ENCODE measurements at places on chromosomes 12 and 14.

DNA sequence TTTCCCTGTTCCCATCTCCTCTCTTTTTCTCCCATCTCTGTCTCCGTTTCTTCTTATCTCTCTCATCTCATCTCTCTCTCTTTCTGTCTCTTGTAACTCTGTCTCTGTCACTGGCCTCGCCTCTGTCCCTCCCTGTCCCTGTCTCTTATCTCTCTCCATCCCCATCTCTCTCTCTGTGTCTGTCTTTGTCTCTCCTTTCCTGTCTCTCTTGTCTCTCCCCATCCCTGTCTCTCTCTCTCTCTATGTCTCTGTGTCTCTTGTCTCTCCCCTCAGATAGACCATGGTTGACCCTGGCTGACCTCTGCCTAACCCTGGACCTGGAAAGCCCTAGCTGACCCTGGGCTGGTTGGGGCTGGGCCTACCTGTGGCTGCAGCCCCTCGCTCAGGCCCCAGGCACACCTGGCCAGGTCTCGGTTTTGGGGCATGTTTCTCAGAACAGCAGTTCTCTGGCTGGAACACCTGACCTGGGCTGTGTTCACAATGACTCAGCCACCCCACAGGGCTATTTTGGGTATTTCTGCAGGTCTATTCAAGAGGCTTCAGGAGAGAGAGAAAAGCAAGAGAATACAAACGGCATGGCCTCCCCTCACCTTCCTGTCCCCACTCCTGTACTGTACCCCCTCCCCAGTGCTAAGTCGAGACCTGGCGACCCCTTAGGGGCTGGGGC is 174.4 kb downstream of the TMEM121 start:
- DNase-seq, result no peak

DNA sequence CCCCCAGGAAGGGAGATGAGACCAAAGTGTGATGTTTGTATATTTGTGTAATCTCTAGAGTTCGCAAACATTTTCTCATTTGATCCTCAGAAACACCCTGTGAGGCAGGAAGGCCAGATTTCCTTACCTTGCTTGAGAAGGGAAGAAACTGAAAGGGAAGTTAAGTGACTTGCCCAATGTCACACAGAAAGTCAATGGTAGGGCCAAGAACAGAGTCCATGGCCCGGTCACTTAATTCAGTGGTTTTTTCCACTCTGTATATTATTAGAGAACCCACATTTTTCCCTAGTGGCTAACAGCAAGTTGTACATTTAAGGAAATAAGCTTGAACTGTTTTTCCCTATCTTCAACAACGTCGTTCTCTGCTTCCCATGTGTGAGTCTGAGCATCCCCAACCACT is 25.6 kb upstream of the CHPT1 start:
- no peak for DNase-seq

DNA sequence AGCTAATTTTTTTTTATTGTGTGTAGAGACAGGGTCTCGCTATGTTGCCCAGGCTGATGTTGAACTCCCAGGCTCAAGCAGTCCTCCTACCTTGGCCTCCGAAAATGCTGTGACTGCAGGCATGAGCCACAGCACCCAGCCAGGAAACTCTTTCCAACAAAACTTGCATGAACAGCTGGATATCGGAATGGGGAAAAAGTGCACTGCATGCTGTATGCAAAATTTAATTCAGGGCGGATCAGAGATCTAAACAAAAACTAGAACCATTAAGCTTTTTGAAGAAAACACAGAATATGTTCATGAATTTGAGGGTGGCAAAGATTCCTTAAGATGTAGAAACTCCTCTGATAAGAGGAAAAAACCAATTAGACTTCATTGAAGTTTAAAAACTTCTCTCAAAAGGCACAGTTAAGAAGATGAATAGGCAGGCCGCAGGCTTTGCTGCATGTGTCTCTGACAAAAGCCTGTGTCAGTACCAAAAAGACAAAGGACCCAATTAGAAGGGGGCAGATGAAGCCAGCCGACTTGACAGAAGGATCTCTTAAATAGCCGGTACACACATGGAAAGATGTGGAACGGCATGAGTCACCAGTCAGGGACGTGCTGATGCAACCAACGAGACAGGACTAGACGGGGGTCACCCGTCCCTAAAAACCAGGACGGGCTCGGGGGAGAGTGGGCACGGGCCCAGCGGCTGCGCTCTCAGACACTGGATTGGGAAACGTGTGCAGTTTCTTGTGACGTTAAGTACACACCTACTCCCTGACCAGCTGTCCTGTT is 34.8 kb upstream of the MMP17 start:
- no peak for DNase-seq

GRCh38 chr12:128844031-128844635 is 9.1 kb upstream of the GLT1D1 start:
- DNase-seq, result no peak

DNA sequence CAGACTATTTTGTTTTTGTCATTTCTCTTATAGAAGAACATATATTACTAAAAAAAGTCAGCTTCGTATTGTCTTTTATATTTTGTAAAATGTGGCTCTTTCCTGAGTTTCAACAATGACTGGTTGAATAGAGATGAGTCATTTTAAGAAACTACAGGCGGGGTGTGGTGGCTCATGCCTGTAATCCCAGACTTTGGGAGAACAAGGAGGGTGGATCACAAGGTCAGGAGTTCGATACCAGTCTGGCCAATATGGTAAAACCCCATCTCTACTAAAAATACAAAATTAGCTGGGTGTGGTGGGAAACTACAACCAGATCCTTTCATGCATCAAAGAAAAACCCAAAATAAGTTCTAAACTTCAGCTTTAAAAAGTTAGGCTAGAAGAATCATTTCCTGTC is 28.8 kb downstream of the HECTD4 start:
- DNase-seq, result no peak

- DNase-seq, result no peak
Observed at GRCh38 chr14:39581474-39581873, 149.2 kb upstream of the FBXO33 start.

DNA sequence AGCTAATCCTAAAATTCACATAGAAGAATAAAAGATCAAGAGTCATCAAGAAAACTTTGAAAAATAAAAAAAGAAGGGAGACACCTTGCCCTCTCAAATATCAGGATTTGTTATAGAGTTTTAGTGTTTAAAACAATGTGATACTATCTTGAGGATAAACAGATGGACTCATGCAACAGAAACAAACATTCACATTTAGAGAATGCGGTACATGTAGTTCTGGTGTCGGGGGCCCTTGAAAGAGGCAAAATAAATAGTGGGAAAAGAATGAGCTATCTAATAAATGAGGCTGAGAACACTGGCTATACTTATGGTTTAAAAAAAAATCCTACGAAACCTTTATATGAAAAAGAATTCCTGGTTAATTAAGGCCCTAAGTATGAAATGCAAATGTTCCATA is 127.7 kb downstream of the LLPH start:
- no peak for DNase-seq

GRCh38 chr12:3337944-3338343 is 153.1 kb upstream of the PRMT8 start:
- no peak for DNase-seq

Measured in right renal cortex interstitium (tissue), 3 donors.